NCI-H1092 (cell line): ENCODE measurements at places on chromosomes 5 and 9.

- no peak for DNase-seq
These were observed 18.0 kb upstream of the FBP2 start for GRCh38 chr9:94611638-94612068.

DNA sequence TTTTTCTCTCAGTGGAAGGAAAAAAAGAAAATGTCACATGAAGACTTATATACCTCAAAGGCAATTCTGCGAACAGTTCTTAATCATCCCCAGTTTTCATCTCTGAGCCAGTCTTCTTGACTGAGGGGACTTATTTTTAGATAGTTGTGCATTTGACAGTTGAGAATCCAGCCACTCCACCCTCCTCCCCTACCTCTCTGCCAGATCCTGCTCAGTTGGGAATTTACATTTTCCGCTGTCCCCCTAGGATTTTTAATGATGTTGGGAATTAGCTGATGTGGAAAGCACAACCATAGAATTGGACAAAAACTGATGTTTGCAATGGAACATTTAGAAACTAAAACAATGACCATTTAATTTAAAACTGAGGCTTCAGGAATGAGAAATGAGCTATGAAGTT lies 194.3 kb upstream of the PIK3R1 start:
- no peak for DNase-seq

DNA sequence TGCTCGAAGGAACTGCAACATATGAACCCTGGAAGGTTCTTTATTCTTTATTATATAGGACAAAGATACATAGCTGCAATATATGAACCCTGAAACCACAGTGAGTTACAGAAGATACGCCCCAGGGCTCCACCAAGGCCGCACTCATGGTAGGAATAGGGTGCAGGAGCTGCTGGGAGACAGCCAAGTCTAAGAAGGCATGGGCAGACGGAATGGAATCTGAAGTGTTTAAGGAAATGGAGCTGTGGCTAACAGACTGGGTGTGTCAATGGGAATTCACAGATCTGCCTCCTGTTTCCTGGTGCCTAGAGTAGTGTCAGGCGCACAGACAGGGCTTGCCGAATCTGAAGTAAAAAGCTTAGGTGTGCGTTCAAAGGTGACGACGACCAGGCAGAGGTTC lies 286.4 kb downstream of the DENND1A start:
- peak; percentile 45 for DNase-seq

- no peak for DNase-seq
These were observed 33.8 kb downstream of the RNF145 start for GRCh38 chr5:159175547-159175946.

DNA sequence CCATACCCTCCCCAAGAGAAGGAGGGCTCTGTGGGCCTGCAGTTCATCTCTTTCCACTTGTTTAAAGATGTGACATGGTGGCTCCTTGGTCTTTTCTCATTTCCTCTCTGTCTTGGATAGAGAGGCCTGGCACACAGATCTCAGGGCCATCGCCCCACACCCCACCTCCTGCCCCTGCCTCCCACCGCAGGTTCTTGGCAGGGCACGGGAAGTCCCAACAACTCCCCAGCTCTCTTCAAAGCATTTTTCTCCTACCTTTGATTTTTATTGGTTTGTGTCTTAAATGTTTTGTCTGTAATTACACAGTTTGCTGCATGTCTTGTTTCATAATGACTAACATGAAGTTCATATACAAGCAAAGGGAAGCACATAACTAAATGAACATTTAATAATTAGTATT lies 178.5 kb upstream of the MSX2 start:
- DNase-seq: no peak

DNA sequence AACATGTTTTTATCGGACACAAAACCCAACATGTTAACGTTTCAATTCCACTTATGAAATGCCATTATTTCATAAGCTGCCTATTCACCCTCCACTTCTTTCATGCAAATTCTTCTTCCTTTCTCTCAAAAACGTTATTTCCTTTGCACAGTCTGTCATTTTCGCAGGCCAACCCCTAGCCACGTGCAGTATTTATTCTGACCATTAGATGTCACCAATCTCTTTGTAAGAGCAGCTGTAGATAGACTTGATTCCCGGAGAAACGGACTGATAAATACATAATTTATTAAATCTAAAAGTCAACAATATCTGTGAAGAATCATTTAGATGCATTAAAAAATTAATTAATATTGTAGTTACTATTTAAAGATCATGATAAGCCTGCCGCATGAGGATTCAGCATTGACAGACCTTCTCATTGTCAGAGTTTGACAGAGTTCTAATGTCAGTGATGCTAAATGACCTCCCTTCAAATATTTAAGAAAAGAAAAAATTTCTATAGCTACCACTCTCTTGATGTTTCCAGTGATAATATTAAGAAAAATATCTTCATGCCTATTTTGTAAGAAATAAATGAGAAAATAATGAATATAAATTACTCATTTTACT lies 933.6 kb downstream of the CDH12 start:
- peak; percentile 35 for DNase-seq

- DNase-seq: peak; percentile 70
These were observed 41.5 kb upstream of the MAP1B start for GRCh38 chr5:72065751-72066255.

DNA sequence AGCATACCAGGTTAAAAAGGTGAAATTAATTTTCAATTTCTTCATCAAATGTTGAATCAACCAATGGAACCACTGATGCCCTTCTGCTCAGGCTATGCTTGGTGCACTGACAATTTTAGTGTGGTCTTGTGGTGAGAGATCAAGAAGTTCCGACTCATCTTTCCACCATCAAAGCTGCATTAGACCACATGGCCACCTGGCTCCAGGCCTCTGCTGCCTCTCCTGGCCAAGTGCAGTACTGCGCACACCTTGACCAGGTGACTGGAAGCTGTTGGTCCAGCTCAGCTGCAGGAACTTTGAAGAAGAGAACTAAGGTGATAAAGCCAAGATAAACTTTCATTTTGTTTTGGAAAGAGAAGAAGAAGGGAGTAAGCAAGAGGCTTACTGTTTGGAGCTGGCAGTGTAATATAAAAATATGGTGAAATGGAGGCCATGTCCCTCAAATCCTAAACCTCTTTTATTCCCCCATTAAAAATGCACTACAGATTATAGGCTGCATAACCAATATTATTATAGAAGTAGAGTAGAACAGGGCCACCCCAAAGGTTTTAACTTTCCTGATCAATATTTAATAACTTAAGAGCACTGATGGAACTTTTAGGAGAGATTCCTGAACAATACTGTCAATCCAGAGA lies 315.5 kb upstream of the C9orf72 start:
- no peak for DNase-seq

DNA sequence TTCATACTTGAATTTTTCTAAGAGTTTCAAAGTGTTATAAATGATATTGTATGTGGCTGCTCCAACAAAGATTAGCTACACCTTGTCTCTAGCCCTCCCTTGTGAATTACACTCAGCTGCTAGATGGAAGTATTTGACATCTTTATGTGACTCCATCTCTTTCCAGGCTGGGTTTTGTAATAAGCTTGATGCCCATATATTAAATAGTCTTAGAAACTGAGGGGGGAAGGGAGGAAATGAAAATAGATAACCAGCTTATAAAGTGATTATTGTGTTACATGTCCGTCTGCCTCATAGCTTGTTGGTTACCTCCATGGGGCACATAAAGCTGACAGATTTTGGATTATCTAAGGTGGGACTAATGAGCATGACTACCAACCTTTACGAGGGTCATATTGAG lies 63.4 kb downstream of the CD180 start:
- no peak for DNase-seq

DNA sequence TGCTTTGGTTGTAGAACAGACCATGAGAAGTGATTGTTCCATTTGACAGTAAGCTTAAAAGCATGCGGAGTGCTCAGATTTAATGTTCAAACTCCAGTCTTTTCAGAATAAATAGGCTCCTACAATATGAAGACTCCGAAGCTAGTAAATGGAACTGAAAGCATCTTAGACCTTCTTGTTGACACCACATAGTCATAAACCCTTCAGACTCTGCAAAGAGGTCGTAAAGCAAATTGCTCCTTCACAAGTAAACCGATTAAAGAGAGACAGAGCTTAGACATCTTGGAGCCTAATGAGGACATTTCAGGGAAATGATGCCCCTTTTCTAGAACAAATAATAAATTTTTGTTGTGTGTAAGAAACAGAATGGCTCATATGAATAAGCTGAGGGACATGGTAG lies 511.0 kb upstream of the RIOK2 start:
- no peak for DNase-seq

- DNase-seq: no peak
These were observed 122.3 kb downstream of the NR3C1 start for GRCh38 chr5:143281226-143281625.

GRCh38 chr9:74309654-74310053 lies 187.5 kb upstream of the RORB start:
- no peak for DNase-seq

DNA sequence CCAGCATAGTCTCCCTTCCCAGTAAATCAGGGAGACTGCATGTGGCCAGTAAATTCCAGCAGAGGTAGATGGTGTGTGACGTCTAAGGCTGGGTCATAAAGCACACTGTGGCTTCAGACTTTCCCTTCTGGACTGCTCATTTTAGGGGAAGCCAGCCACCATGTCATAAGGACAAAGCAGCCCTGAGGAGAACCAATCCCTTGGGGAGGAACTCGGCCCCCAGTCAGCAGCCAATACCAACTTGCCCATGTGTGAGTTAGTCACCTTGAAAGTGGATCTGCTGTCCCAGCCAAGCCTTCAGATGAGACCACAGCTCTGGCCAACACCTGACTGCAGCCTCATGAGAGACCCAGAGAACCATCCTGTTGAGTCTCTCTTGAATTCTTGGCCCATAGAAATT lies 14.7 kb upstream of the NINJ1 start:
- no peak for DNase-seq

DNA sequence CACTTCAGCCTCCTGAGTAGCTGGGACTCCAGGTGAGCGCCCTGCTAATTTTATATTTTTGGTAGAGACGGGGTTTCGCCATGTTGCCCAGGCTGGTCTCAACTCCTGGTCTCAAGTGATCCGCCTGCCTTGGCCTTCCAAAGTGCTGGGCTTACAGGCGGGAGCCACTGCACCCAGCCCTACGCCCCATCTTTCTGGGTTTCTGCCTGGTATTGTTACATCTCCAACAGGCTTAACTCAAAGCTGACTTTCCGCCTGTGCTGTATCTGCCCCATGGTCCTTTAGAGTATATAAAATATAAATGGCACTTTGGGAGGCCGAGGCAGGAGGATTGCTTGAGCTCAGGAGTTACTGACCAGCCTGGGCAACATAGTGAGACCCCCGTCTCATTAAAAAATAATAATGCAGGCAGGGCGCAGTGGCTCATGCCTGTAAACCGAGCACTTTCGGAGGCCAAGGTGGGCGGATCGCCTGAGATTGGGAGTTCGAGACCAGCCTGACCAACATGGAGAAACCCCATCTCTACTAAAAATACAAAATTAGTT lies 36.5 kb upstream of the GLDC start:
- DNase-seq: no peak
